ENCODE measurements at places on chromosomes 3 and 15. TPM values are rescaled to one million over a fixed set of nuclear protein-coding genes. Genes with fewer than 3 reads are reported as not detected.

DNA sequence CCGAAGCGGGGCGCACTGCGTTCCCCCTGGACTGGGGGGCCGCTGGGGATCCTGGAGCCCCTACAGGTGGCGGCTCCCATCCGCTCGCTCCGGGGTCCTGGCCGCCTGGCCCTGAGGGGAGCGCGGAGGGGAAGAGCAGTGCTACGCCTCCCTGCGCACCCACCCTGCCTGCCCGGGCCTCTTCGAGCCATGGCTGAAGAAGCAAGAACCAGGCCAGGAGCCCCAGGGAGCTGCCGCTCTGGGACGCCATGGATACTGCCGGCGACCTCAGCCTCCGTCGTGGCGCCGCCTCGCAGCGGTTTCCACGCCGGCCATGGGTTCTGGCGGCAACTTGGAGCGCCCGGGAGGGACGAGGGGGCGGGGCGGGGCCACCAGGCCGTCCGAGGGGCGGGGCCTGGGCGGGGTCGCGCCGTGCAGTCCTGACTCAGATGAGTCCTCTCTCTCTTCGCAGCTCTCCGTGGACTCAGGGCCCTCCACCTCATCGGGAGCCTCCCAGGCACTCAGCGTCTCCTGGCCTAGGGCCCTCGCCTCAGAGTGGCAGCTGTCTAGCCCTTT is 50.9 kb downstream of the MYL3 start:
- H3K36me3 ChIP-seq, result no peaks in the 10 kb centered on the region
- H3K4me3 ChIP-seq, result peak overlapping the region; percentile 50
- peaks cover 6% of the 10 kb centered on the region for H3K27me3 ChIP-seq
- H3K4me1 ChIP-seq, result peaks cover 7% of the 10 kb centered on the region
- peak; percentile 45 for DNase-seq

GRCh38 chr3:117519776-117520175 is 810.2 kb downstream of the TUSC7 start:
- H3K27me3 ChIP-seq, result no peaks in the 10 kb centered on the region
- no peaks in the 10 kb centered on the region for H3K36me3 ChIP-seq
- no peak for DNase-seq
- no peak overlapping the region for H3K27ac ChIP-seq
- H3K4me3 ChIP-seq, result no peak overlapping the region
- no peaks in the 10 kb centered on the region for H3K4me1 ChIP-seq

DNA sequence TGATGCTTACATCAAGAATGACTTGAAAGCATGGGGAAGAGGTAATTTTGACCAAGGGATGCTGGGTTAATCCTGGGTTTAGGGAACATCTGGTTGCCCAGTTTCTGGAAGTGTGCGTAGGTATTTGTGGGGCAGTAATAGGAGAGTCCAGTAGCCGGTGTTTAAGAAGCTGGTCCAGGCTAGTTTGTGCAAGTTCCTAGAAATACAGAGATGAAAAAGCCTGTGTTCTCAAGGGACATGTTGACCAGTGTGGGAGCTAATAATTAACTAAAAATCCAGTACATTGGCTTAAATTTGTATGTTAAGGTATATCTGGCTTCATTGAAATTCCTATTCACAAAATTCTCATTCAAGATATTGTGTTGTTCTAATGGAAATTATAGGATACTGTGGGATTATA is 51.2 kb downstream of the UBE2E2 start:
- no peaks in the 10 kb centered on the region for H3K4me1 ChIP-seq
- no peaks in the 10 kb centered on the region for H3K27me3 ChIP-seq
- no peaks in the 10 kb centered on the region for H3K36me3 ChIP-seq
- no peak for DNase-seq
- H3K4me3 ChIP-seq, result no peak overlapping the region

DNA sequence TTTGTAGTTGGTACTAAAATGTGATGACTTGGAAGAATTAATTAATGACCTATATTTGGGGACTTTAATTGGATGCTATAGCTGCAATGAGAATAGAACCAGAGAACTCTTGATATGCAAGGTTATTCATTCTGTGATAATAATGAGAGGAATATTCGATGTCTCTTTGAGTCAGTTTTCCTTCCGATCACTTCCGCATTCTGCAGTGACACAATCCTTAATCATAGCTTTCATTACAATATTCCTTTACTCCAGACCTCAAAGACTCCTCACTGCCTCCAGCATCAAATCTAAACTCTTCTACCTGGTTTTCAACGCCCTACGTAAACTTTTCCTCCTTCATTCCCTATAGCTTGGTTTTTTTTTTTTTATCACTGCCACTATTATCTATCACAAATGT is 21.6 kb downstream of the B3GNT5 start:
- no peak overlapping the region for H3K27ac ChIP-seq
- no peaks in the 10 kb centered on the region for H3K36me3 ChIP-seq
- no peak for DNase-seq
- H3K27me3 ChIP-seq, result no peaks in the 10 kb centered on the region

DNA sequence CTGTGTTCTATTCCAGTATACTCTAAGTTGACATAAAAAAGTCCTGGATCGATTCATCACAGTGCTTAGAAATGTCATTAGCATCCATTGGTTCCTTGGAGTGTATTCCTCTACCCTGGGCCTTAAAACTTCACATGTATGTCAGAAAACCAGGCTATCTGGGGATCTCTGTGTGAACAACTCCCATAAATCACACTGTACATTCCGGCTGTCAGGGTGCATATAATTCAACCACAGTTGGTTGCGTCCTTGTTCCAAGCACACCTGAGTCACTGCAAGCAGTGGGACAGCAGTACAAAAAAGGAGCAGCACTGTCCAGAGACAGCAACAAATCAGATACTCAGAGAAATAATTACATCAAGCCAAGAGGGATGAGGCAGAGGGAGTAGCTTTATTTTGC is 52.4 kb downstream of the PDZRN3 start:
- no peaks in the 10 kb centered on the region for H3K36me3 ChIP-seq
- DNase-seq, result no peak
- no peak overlapping the region for H3K27ac ChIP-seq
- no peaks in the 10 kb centered on the region for H3K4me1 ChIP-seq
- no peak overlapping the region for H3K4me3 ChIP-seq

DNA sequence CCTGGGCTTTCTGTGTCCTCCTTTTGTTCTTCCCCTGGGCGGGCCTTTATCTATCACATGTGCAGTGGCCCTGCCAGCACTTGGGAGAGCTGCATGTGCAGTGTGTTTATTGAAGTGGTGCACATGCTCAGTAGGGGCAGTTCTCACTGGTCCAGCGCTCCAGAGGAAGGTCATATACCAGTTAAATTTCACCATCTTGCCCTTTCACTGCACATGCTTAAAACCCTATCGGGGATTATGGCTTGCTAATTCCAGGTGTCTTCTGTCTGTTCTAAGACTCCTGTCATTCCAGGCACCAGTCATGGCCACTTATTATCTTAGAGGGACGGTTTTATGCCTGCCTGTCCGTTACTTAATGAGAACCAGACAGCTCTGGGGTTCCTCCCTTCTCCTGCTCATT is 52.2 kb downstream of the ROPN1B start:
- H3K4me3 ChIP-seq, result no peak overlapping the region
- no peaks in the 10 kb centered on the region for H3K36me3 ChIP-seq
- H3K4me1 ChIP-seq, result no peaks in the 10 kb centered on the region
- H3K27ac ChIP-seq, result no peak overlapping the region

GRCh38 chr3:170866499-170866898 is 3.5 kb downstream of the RPL22L1 start:
- no peak for DNase-seq
- no peak overlapping the region for H3K27ac ChIP-seq
- H3K27me3 ChIP-seq, result no peaks in the 10 kb centered on the region
- peaks cover 33% of the 10 kb centered on the region for H3K4me1 ChIP-seq
- H3K36me3 ChIP-seq, result peaks cover 15% of the 10 kb centered on the region
- H3K4me3 ChIP-seq, result no peak overlapping the region

GRCh38 chr3:187150599-187150998 is 11.3 kb upstream of the RPL39L start:
- DNase-seq, result peak; percentile 48
- H3K4me1 ChIP-seq, result no peaks in the 10 kb centered on the region
- H3K4me3 ChIP-seq, result no peak overlapping the region
- H3K36me3 ChIP-seq, result no peaks in the 10 kb centered on the region

- no peaks in the 10 kb centered on the region for H3K27me3 ChIP-seq
- H3K36me3 ChIP-seq, result no peaks in the 10 kb centered on the region
- H3K4me1 ChIP-seq, result no peaks in the 10 kb centered on the region
- no peak overlapping the region for H3K27ac ChIP-seq
Measured at GRCh38 chr3:31947671-31948091, 33.4 kb downstream of the OSBPL10 start.

DNA sequence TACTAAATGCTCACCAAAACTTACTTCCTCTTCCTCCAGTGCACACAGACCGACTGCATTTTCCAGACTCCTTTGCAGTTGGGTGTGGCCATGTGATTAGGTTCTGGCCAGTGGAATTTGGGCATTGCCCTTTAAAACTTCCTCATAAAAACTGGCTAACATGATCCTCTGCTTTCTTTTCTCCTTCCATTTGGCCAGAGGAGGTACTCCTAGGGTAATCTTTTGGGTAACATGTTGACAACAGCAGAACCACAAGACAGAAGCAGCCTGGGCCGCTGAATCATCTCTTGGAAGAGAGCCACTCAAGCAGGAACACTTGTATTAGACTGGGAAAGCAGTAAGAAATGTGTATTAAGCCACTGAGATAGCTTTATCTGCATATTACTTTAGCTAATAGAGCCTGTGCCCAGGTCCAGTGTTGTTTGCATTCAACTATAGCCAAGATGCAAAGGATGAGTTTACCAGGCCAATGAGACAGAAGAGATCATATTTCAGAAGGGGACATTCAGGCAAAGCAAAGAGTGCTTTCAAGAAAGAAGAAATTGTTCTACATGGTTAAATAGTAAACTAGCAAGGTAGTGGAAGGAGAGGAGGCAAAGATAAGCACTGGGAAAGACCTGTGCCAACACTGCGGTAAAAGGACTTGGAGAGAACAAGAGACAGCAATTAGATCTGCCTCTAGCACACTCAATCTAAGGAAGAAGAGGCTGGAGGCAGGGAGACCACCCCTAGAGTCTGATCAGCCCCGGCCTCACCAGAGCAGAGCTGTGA is 79.8 kb downstream of the PLCH1 start:
- no peaks in the 10 kb centered on the region for H3K4me1 ChIP-seq
- H3K27me3 ChIP-seq, result no peaks in the 10 kb centered on the region
- DNase-seq, result no peak
- H3K27ac ChIP-seq, result no peak overlapping the region
- H3K36me3 ChIP-seq, result no peaks in the 10 kb centered on the region

- H3K27ac ChIP-seq, result no peak overlapping the region
- no peak overlapping the region for H3K4me3 ChIP-seq
- H3K36me3 ChIP-seq, result no peaks in the 10 kb centered on the region
- H3K27me3 ChIP-seq, result no peaks in the 10 kb centered on the region
- DNase-seq, result no peak
Measured at GRCh38 chr3:185757176-185757575, 67.7 kb downstream of the IGF2BP2 start.

DNA sequence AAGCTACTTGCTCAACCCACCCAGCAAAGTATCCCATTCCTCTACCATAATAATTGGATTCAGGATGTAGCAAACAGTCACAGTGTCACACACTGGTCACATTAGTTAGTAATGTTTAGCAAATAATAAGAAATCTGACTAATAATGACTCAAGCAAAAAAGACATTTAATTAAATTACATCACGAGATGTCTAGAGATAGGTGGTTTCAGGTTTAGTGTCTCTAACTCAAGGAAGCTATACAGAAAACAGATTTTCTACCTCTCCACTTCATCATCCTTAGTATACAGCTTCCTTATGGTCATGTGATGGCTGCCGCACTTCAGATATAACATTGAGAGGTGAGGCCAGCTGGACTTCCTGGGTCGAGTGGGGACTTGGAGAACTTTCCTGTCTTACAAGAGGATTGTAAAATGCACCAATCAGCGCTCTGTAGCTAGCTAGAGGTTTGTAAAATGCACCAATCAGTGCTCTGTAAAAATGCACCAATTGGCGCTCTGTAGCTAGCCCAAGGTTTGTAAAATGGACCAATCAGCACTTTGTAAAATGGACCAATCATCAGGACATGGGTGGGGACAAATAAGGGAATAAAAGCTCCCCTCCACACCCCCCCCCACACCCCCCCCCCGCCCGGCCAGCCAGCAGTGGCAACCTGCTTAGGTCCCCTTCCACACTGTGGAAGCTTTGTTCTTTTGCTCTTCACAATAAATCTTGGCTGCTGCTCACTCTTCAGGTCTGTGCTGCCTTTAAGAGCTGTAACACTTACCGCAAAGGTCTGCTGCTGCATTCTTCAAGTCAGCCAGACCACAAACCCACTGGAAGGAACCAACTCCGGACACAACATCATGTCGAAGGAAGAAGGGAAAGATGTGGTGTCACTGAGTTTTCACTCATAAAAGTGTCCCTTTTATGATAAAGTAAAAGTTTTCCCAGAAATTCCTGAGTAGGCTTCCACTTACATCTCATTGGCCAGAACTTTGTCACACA is 24.9 kb upstream of the ARPIN start:
- H3K4me1 ChIP-seq, result peaks cover 18% of the 10 kb centered on the region
- H3K4me3 ChIP-seq, result no peak overlapping the region
- no peaks in the 10 kb centered on the region for H3K36me3 ChIP-seq
- no peak for DNase-seq

DNA sequence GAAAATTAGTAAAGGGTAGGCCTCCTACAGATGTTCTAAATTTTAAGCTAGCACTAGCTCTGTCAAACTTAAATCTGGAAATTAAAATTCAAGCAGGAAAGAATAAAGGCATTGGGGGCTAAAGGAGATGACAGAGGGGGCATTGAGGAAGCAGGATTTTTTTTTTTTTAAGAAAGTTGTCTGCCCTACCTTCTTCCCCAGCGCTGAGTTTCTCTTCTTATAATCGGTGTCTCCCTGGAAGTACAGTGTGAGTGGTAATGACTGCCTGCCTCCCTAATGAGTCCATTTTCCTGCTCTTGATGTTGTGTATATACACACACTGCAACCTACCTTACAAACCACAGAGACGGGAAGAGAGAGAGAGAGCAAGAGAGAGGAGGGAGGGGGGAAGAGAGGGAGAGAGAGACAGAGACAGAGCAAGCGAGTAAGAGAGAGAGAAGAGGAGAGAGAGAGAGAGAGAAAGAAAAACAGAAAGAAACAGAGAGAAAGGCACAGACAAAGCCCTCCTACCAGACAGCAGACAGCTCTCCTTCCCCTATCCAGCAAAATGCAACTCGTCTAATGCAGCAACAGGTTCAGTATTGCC is 47.0 kb downstream of the ZBTB20 start:
- H3K27ac ChIP-seq, result no peak overlapping the region
- H3K36me3 ChIP-seq, result no peaks in the 10 kb centered on the region
- peaks cover 16% of the 10 kb centered on the region for H3K4me1 ChIP-seq
- H3K27me3 ChIP-seq, result no peaks in the 10 kb centered on the region
- peak; percentile 65 for DNase-seq

- H3K27me3 ChIP-seq, result no peaks in the 10 kb centered on the region
- no peaks in the 10 kb centered on the region for H3K36me3 ChIP-seq
- H3K27ac ChIP-seq, result no peak overlapping the region
- H3K4me1 ChIP-seq, result no peaks in the 10 kb centered on the region
- DNase-seq, result no peak
- no peak overlapping the region for H3K4me3 ChIP-seq
Measured at GRCh38 chr3:138463724-138464490, 29.5 kb downstream of the ESYT3 start.

Gene EPHB1
- total RNA-seq, result not detected

Gene INSYN1
- not detected for total RNA-seq

Gene ERICH6
- total RNA-seq, result not detected

Gene P2RY1
- total RNA-seq, result 0.18 TPM

Gene PLA2G4D
- not detected for total RNA-seq

Measured in CD8-positive, alpha-beta memory T cell (primary cell).